Mononuclear cell (primary cell): ENCODE measurements at places on chromosomes 7 and 10. TPM values are rescaled to one million over a fixed set of nuclear protein-coding genes. Genes with fewer than 3 reads are reported as not detected.

Gene SFTPD
- not detected for total RNA-seq

Gene LARP4B
- total RNA-seq = 13.6 TPM

Gene KNDC1
- 0.94 TPM for total RNA-seq

Gene PDE6C
- not detected for total RNA-seq

Gene CPED1
- total RNA-seq = 4.6 TPM

Gene TSC22D4
- total RNA-seq = 39.8 TPM

Gene AKR1C2
- 0.21 TPM for total RNA-seq

Gene SPDYE3
- under 0.01 TPM for total RNA-seq

Gene CTAGE6
- total RNA-seq = 0.42 TPM

Gene PARD3
- 4.8 TPM for total RNA-seq

Gene CDHR3
- 4.4 TPM for total RNA-seq

Gene GSTO1
- total RNA-seq = 60.4 TPM

Gene MAGI2
- 0.42 TPM for total RNA-seq

Gene WNT8B
- total RNA-seq = not detected

Gene PKD1L1
- under 0.01 TPM for total RNA-seq

Gene ZNF277
- 62.8 TPM for total RNA-seq

Gene STEAP4
- total RNA-seq = 2.3 TPM

Gene MRM2
- total RNA-seq = 4.4 TPM

Gene HOXA9
- total RNA-seq = 0.52 TPM

Gene ZPBP
- total RNA-seq = not detected

Gene SEMA3C
- 9.7 TPM for total RNA-seq

Gene NPFFR1
- total RNA-seq = under 0.01 TPM

Gene SIRT1
- total RNA-seq = 40.0 TPM

Gene ADRB1
- total RNA-seq = 2.4 TPM

Gene GBX1
- not detected for total RNA-seq

Gene CACNB2
- total RNA-seq = not detected

Gene C7orf57
- total RNA-seq = not detected
